Erythroblast (primary cell): ENCODE measurements at places on chromosomes 3 and 15.

- DNase-seq: no peak
Observed at GRCh38 chr15:80870893-80871292, 91.7 kb downstream of the CEMIP start.

DNA sequence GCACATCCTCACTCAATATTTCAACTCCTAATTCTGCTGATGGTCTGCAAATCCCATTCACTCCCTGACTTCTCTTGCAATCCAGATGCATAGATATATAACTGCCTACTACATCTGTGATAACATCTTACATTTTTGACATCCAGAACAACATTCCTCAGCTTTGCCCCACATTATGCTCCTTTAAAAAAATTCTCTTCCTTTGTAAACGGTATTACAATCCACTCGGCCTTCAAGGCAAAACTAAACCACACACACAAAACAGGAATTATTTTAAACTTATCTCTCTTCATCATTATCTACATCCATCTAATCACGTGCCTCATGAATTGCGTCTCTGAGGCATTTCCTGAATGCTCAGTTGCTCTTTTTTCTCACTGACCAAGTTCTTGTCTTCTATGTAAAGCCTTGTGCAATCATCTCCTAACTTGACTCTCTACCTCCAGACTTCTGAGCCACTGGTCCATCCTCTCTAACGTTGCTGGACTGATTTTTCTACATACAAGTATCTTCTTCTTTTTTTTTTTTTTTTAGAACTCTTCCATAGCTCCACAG is 117.0 kb downstream of the SATB1 start:
- DNase-seq: no peak

GRCh38 chr3:122415104-122415744 is 638 bp downstream of the WDR5B start:
- DNase-seq: no peak

DNA sequence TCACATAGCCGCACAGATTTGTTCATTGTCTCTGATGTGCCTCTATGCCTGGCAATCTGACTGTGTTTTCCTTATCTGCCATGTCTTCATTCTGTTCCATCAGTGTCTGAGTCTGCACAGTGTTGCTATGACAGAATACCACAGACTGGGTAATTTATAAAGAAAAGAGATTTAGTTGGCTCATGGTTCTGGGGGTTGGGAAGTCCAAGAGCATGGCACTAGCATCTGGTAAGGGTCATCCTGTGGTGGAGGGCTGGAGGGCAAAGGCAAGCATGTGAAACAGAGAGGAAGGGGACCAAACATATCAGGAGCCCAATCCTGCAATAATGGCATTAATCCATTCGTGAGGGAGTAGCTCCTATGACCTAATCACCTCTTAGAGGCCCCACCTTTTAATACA is 11.9 kb upstream of the HCN4 start:
- DNase-seq: no peak

DNA sequence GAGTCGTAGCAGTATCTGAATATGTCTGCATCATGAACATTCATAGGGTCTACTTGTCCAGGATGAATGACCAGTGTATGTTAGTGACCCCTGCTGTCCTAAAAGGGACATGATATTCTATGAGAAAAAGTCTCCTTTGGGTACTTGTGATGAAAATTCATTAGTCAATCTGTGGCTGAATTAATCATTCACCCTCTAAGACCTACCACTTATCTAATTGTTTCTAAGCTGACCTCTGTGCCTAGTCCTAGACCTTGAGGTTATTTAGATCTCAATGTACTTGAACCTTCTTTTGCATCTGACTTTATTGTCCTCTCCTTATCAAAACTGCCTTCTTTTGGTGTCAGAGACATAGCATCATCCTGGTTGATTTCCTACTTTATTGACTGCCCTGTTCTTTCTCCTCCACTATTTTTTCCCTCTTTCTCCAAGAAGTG is 799.3 kb downstream of the DIPK2A start:
- peak; percentile 23 for DNase-seq

GRCh38 chr3:186665625-186666188 is at the start of gene HRG:
Gene HRG, plus strand, starts transcription at chr3:186666014. Its CDS starts 18 bp downstream, at chr3:186666032.
- DNase-seq: no peak

GRCh38 chr3:100928638-100929428 is 64.4 kb downstream of the ABI3BP start:
- DNase-seq: no peak

- DNase-seq: no peak
Observed at GRCh38 chr15:94596707-94597106, 365.3 kb downstream of the MCTP2 start.

DNA sequence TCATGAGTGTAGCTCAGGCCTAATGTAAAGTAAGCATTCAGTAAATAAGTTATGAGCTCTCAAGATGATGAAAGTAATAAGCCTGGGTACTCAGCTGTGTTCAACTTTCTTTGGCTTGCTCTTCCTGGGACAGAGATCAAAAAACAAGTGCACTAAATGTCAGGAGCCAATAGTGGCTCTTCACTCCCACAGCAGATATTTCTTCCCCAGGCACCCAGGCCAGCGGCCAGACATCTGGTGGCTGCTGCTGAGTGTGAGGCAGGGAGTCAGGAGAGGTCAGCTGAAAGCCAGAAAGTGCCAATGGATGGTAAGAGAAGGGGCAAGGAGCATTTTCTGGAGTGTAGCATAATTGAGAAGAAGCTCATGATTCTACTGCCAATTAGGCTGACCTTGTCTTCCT is 18.2 kb upstream of the ITGA11 start:
- DNase-seq: no peak

DNA sequence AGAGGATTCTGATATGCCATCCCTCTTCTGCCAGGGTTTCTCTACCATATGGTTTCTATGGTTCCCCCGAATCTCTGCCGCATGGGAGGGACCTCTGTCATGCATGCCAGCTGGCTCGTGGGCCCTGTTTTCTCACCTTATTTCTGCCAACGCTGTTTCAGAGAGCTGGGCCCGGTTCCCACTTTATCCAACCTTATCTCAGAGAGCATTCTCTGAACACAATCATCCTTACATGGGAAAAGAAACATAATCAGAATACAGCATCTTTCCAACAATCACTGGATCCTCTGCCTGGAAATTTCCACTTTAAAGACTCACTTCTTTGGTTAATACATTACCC is 234.5 kb upstream of the ZBTB20 start:
- DNase-seq: no peak

DNA sequence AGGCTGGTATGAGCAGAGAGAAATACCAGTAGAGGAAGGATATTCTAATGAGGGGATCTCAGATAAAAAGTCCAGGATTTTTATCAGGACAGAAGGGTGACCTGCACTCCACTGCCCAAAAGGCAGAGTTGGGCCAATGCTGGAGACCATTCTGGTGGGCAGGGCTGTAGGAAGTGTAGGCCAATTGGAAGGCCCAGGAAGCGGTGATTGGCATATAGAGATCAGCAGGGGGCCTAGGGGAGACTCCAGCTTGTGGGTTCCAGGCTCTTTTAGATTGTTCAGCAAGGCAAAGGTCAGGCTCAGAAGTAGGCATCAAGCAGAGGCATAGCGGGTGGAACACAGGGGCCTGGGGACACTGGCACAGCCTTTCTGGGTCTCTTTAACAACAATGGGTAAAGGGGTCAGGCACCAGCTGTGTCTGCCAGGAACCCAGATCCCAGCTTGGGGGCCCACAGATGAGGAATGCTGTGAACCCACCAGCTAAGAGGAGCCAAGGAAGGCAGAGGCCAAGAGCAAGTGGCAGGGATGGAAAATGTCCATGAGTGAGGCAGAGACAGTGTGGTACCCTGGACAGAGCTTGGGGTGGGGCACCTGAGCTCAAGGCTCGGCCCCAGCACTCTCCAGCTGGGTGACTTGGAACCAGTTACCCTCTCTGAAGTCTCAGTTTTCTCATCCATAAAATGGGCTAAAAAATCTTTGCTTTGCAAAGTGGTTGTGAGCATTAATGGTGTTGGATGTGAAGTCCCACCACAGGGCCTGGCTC is 27.0 kb upstream of the RASGRF1 start:
- DNase-seq: no peak

DNA sequence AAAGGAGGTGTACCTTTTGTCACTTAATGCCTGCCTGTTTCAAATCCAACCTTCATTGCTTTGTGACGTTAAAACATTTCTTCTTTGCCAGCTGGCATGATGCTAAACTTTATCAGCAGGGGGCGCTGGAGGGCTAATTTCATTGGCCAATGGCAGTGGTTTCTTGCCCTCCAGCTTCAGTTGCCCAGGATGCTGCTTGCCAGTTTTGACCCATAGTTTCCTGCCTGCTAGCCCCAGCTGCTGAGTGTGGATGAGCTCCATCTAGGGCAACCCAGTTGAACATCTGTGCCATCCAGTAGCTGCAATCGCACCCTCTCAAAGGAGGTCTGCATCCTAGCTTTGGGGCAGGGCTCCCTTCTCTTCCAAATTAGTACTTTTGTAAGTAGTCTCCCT is 22.1 kb downstream of the ACKR2 start:
- peak; percentile 84 for DNase-seq

- DNase-seq: no peak
Observed at GRCh38 chr15:89662893-89663626, 7.8 kb upstream of the KIF7 start.

DNA sequence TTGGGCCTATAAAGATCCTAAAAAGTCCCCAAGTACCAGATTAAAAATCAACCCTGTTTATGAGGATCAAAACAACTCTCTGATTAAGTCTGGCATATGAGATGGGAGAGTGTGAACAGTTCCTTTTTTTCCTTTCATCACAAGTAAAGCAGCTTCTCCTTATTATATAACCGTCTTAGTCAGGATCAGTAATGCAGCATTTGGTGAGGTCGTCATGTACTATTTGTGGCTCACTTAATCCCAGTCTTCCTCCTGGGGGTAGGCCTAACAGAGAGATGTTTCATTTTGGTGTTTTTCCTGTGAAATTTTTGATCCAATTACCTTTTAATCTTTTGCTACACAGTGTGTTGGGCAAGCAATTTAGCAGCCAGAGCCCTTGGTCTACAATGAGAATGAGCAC is 333.1 kb upstream of the KCNMB2 start:
- DNase-seq: no peak

DNA sequence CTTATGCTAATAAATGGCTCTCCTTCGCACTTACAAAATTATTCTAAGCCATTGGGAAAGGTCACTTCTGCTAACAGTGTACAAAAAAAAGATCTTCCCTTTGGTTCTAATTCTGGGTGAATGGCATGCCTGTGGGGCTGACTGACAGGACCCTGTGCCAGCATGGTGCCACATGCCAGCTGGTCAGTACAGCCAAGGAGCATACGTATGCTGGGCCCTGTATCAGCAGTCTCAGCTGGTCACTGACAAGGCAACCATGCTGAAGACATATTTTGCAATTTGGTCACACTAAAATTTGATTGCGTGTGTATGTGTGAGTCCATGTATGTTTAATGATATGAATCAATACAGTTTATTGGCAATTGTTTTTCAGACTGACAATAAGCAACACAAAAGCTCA is 246.1 kb downstream of the TBL1XR1 start:
- DNase-seq: no peak

DNA sequence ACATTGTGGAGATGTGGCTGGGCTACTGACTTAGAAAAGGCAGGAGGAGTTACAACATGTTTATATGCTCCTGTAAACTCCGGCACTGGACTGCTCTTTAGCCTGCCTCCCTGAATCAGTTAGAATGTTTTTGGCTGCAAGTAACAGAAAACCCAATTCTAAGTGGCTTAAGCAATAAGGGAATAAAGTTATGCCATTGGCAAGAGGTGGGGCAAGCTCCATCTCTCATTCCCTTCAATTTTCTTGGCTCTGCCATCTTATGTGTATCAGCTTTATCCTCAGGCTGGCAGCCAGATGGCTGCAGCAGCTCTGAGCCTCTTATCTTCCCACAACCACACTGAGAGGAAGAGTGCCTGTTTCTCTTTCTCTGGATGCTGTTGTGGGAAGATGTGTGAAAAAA is 22.4 kb upstream of the MEIS2 start:
- no peak for DNase-seq
